ENCODE measurements at places on chromosomes 7 and 10.

GRCh38 chr7:127870231-127870907 is 160.9 kb downstream of the LRRC4 start:
- no peak for DNase-seq

DNA sequence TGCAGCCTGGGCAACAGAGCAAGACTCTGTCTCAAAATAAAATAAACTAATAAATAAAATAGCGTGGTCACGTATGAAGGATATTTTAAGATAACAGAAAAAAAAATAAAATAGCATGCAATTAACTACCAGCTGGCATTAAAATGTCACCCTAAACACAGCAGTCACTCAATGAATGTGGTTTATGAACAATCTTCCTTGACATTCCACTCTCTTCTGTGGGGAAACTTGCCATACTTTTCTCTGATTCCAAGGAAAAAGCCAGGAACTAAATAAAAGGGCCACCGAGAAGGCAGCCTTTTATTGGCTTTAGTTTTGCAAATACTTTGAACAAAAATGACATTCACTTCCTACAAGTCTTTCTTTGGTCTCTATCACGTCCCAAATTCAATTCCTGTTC is 266.6 kb downstream of the PARD3 start:
- DNase-seq: no peak

GRCh38 chr7:73717025-73717807 is 2.3 kb downstream of the STX1A start:
- DNase-seq: no peak

GRCh38 chr7:139054101-139054500 is 18.3 kb upstream of the ZC3HAV1L start:
- DNase-seq: no peak

- DNase-seq: no peak
Observed at GRCh38 chr10:670990-671389, 18.5 kb downstream of the DIP2C start.

- no peak for DNase-seq
Observed at GRCh38 chr7:135670179-135670578, 7.9 kb downstream of the STMP1 start.

GRCh38 chr7:27905951-27906350 is 166.0 kb downstream of the TAX1BP1 start:
- DNase-seq: no peak

DNA sequence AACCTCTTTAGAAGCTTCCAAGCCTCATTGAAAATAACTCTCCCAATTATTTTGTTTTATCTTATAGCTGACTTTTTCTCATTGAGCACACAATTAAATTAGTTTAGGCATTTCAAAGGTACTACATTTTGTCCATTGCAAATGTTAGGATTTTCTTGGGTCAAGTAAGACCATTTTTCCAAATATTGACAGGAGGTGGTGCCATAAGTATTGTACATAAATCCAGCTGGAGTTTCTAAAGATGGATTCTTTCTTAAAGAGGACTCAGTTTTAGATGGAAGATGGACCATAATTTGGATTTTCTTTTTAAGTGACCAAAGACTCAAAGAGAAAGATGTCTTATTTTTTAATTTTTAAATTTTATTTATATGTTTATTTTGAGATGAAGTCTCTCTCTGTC is 12.3 kb upstream of the OPN4 start:
- no peak for DNase-seq

- DNase-seq: no peak
Observed at GRCh38 chr7:105975770-105976417, 12.8 kb downstream of the CDHR3 start.

- DNase-seq: no peak
Observed at GRCh38 chr7:84735011-84735410, 451.8 kb downstream of the SEMA3D start.

DNA sequence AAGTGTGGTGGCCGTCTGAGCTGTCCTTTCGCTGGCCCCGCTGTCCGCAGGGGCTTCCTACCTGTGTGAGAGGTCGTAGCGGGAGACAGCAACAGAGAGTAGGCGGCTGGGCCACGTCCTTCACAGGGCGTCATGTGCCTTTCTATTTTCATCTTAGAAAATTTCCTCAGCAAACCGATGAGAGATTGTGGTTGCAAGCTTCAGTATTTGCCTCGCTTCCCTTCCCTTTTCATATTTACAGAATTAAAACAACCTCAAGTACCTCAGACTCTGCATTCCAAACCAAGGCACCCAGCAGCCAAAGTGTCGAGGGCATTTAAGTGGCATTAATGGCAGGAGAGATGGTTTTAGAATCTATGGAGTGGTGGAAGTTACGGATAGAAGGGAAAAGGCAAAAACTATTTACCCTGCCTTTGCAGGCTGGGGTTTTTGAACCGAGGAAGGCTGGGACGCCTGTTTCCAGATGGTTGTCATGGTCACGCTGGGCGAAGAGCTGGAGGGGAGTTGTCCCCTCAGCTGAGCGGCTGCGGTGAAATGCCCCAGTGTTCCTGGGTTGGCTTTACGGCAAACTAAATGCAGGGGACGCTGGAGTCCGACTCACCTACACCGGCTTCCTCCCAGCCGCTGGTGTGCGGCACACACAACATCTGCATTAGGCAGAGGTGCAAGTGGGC is 41.9 kb downstream of the WIPI2 start:
- DNase-seq: no peak

DNA sequence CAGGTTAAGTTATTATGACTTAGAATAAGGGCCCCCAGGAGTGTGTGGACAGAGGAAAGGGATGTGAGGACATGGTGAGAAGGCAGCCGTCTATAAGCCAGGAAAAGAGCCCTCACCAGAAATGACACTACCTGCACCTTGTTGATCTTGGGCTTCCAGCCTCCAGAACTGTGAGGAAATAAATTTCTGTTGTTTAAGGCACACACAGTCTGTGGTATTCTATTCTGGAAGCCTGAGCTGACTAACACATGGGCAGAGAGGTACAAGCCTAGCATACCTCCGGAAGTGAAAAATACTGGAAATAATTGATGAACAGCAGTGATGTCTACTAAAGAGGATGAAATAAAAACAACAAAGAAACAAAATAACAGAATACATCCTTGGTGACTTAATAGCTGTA is 46.1 kb upstream of the GRB10 start:
- no peak for DNase-seq

DNA sequence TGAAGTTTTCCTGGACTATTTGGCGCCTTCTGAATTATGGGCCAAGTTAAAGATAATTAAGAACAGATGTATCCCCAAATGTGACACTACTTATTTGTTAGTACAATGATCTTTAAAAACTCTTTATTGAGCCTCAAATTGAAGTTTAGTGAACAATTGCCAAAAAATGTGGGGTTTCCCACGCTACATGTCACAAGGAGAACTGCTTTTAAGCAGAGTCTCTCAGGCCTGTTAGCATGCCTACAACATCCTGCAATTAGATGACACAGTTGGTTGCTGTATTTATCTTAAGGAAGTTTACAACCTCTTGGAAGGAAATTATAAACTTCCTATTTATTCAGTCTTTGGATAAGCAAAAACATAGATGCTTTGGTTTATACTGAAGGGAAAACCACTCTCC is 733.0 kb downstream of the TNS3 start:
- no peak for DNase-seq

GRCh38 chr7:77327932-77328628 is 88.1 kb downstream of the GSAP start:
- DNase-seq: no peak

GRCh38 chr7:93196336-93196735 is 29.9 kb downstream of the HEPACAM2 start:
- no peak for DNase-seq

DNA sequence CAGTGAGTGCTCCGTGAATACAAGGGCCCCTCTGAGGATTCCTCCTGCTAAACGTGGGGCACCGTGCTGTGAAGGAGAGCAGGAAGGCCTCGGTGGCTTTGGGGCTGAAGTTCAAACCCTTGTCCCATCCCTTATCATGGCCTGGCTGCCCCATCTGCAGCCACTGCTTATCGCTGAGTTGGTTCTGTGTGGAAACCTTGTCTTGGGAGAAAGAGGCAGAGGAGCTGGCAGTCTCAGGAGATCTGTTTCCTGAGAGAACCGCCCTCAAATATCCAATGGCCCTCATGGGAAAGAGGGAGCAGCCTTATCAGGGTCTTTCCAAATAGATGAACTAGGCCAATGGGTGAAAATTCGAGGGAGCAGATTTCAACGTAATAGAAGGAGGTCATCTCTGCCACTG is 52.0 kb upstream of the NRF1 start:
- no peak for DNase-seq

GRCh38 chr7:158325530-158326381 is 261.9 kb downstream of the PTPRN2 start:
- DNase-seq: peak; percentile 68

DNA sequence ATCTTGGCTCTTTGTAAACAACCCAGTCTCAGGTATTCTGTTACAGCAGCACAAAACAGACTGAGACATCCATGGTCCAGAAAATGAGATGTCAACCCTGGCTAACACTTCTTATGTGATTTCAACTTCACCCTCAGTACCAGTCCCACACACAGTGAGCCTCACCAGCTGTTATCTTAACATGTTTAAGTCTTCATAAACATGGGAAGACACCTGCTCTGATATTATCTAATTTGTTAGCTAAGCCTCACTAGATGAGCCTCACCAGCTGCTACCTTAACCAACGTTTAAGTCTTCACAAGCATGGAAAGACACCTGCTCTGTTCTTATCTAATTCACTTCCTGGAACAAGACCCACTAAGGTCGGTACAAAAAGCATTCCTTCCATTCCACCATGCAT is 130.8 kb downstream of the CALN1 start:
- DNase-seq: no peak

- peak; percentile 95 for DNase-seq
Observed at GRCh38 chr10:79067241-79068202, 1.2 kb upstream of the ZMIZ1 start.

GRCh38 chr10:123804716-123805115 is 86.9 kb downstream of the CPXM2 start:
- DNase-seq: no peak

GRCh38 chr7:26308551-26308950 is 16.9 kb downstream of the SNX10 start:
- DNase-seq: no peak

GRCh38 chr10:17025444-17026295 is 103.9 kb downstream of the CUBN start:
- DNase-seq: no peak

DNA sequence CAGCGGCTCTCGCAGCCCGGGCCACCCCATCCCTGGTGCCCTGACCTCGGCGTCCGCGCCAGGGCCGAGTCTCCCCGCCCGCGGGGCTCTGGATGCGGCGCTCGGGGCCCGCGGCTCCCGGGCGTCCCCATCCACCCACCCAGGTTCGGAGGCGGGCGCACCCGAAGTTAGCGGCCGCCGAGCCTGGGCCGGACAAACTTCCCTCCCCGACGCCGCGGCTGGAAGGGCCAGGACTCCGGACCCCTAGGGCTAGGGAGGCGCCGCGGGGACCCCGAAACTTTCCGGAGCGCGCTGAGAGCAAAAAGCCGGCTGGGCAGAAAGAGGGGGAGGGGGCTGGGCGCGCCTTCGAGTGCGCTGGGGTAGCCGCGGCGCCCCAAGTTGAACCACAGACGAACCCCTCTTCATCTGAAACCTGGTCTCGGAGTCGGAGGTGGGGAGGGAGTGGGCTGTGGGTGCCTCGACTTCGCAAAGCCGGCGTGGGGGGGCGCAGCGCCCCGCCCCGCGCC is 3.7 kb upstream of the ELFN1 start:
- DNase-seq: no peak

- DNase-seq: no peak
Observed at GRCh38 chr10:113345826-113346624, 206.8 kb upstream of the HABP2 start.

DNA sequence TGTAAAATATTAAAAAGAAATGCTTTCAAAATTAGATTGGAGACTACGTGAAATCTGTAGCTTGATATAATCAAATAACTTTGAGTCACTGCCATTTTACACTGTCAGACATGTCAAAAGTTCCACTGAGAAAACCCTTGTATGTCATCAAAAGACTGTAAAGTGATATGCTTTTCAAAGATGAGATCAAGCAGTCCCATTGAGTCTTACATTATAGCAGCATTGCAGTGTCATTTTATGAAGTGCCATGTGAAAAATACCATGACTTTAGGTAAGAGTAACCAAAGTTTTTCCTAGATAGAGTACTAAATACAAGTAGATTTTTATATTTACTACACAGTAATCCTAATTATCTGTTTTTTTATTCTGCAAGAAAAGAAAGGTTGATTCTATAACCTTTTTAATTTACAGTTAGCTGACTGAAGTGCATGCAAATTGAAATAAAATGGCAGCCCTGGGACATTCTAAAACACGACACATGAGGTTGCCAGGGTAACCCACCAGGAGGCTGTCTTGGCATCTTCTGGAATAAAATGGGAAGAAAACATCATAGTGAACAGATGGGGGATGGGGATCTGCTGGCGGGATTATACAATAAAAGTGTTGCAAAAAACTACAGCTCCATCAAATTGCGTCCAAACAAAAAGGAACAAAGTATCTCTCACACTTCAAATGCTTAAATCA is 91.3 kb upstream of the TMEM106B start:
- DNase-seq: no peak

DNA sequence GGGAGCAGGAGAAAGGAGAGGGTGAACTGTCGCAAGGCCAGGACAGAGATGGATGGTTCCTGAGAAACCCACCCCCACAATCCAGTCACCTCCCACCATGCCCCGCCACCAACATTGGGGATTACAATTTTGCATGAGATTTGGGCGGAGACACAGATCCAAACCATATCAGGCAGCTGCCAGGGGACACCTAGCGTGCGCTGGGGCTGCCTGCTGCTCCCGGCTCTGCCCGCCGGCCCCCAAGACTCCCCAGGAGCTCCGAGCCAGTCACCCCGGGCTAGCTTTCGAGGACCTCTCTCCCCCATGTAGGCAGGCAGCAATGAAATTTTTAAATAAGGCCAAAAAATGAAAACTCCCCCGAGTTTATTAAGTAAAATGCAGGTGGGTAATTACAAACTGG is 111.7 kb downstream of the UNCX start:
- no peak for DNase-seq

DNA sequence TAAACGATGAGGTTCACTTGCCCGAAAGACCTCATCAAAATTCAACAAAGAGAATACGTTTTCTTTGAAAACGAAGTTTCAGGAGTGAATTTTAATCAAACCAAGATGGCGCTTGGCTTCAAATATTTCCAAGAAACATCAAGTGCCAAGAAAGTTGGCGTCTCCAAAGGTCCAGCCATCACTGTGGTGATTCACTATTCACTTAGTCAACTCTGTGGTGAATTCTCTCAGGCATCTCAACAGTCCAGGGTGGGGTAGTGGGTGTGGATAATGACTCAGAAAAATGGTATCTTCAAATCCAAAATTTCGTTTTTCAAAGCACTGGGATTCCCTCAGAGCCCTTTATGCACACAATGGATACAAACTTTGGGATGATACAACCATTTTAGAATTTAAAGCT is 133.1 kb downstream of the SVIL start:
- no peak for DNase-seq

- DNase-seq: no peak
Observed at GRCh38 chr10:13661256-13661655, 74.5 kb downstream of the PRPF18 start.

DNA sequence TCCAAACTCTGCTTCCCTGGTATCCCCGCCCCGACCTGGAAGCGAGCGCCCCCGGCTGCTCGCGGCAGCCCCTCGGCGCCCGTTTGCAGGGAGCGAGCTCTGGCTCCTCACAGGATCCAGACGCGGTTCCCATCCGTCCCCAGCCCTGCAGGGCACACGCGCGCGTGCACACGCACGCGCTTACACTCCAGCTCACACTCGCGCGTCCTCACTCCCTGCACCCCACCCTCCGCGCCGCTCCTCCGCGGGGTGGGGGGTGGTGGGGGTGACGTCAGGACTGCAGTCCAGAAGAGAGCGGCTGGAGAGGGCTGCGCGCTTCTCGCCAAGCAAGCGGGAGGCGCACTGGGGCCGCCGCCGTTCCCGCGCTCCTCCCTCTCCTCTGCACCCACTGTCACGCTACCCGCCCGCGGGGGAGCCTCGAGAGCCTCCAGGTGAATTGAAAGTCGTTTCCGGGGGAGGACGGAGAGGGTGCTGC is 255.6 kb downstream of the OTUD1 start:
- no peak for DNase-seq

Measured in cardiac septum (tissue), 1 donor.